ENCODE measurements at places on chromosomes 1 and 21.

- DNase-seq, result no peak
Observed at GRCh38 chr1:66399888-66400529, 133.9 kb upstream of the SGIP1 start.

GRCh38 chr1:196461521-196461920, 146.7 kb downstream of the KCNT2 start:
- no peak for DNase-seq

DNA sequence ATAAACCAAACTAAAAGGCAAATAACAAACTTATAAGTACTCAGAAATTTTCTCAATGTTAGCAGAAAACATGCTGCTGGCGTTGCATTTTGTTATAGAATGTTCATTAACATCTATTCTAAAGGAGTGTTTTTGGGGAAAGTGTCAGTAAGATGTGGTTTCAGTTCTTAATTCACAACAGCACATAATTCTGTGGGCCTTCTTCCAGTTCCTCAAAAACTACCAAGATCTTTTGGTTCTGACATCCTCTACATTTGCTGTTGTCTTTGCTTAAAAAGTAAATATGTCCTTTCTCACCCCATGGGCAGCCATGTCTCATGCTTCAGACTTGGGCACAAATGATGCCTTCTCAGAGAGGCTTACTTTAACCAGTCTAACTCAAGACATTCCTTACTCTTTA, 152.5 kb downstream of the CDC7 start:
- DNase-seq, result no peak

GRCh38 chr1:193973428-193973827, 787.0 kb upstream of the B3GALT2 start:
- DNase-seq, result no peak

- no peak for DNase-seq
Observed at GRCh38 chr1:110816945-110817344, 56.0 kb upstream of the CD53 start.

DNA sequence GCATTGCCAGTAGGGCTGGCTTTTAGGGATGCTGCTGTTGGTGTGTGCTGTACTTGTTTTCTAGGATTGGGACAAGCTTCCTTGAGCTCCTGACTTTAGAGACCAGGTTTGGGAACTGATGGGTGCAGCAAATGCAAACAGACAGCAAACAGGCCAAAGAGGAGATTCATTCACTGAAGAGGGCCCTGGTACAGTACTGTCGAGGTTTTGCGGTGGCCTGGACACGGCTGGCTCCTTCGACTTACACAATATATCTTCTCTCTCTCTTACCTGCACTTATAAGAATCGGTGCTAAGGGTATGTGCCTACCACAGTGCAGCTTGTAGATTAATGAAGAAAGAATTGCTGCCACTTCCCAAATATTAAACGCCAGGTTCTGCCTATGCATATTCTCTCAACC, 44.6 kb downstream of the ATP1A1 start:
- DNase-seq, result no peak

DNA sequence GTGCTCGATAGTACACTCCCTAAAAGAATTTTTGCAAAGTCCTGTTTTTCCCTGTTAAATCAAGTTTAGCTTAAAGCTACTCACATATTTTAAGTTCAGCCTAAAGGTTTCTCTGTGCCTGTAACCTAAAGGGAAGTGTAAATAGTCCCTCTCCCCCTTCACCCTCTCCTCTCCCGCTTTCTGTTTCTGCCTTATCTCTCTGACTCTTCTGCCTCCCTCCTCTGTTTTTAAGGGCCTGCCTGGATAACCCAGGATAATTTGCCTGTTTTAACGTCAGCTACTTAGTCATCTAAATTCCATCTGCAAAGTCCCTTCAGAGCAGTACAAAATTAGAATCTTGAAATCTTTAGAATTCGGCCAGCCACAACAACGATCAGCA, 92.6 kb downstream of the NID1 start:
- no peak for DNase-seq

GRCh38 chr1:178962853-178963711, 62.6 kb upstream of the FAM20B start:
- DNase-seq, result no peak

- DNase-seq, result no peak
Observed at GRCh38 chr21:43825936-43826622, 36.7 kb downstream of the RRP1 start.

DNA sequence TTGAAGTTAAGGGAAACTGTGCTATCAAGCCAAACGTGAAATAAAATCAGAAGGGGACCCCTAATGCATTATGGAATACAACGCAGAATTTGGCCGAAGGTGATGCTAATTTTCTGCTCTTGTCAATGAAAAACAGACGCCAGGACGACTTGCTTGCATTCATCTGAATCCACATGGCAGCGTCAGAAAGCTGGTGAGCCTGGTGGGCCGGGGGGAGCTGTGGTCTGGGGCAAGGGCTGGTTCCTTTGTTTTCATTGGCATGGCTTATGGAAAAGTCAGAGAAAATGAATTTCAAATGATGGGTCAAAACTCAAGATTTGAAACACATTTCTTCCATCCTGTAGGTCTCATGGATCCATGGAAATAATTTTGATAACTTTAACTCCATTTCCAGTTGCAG, 86.4 kb upstream of the RUNX1 start:
- DNase-seq, result no peak

GRCh38 chr1:35431173-35431599, 126.0 kb downstream of the KIAA0319L start:
- no peak for DNase-seq

DNA sequence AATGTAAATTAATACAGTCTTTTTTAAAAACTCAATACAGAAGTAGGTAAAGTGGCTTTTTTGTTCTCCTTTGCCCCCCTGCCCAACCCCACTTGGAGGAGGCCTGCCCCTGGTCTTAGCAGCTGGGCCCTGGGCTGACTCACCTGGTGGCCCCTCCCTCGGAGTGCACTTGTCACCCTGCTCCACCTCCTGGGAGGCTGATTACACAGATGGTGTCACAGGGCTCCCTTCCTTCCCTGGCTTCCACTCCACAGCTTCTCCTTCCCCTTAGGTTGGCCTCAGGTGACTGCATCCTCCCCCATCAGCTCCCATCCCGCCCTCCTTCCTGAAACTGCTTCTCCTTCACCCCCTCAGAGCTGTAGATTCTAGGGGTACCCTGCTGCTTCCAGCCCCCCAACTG, 11.7 kb upstream of the CAPN9 start:
- no peak for DNase-seq

GRCh38 chr1:43043695-43044094, 85.0 kb upstream of the SLC2A1 start:
- no peak for DNase-seq

DNA sequence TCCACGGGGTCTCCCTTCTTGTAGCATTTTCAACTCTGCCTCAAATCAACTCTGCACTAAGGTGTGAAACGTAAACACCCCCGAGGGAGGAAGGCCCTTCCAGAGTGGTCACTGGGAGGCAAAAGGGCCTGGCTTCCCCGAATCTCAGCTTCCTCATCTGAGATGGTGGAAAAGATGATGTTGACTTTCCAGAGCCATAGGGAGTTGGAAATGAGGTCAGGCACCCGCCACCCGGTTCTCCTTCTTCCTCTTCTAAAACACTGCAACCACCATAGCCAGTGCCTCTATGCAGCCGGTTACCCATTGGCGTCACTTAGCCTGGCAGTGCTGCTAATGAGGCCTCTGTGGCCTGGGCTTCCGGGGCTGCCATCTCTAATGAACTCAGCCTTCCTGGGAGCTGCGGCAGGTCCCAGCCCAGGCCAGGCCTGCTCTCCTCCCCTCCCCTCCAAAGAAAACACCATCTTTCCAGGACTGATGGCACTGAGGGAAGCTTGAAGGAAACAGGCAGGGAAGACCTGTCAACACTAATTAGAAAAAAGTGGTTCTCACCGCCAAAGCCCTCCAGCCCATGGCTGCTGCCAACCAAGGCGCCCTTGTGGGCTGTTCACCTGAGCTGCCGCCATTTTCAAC, 175.0 kb downstream of the KAZN start:
- DNase-seq, result no peak

- DNase-seq, result no peak
Observed at GRCh38 chr1:184867866-184868689, 106.2 kb downstream of the NIBAN1 start.

GRCh38 chr1:154552036-154552435, 6.4 kb downstream of the UBE2Q1 start:
- DNase-seq, result no peak

DNA sequence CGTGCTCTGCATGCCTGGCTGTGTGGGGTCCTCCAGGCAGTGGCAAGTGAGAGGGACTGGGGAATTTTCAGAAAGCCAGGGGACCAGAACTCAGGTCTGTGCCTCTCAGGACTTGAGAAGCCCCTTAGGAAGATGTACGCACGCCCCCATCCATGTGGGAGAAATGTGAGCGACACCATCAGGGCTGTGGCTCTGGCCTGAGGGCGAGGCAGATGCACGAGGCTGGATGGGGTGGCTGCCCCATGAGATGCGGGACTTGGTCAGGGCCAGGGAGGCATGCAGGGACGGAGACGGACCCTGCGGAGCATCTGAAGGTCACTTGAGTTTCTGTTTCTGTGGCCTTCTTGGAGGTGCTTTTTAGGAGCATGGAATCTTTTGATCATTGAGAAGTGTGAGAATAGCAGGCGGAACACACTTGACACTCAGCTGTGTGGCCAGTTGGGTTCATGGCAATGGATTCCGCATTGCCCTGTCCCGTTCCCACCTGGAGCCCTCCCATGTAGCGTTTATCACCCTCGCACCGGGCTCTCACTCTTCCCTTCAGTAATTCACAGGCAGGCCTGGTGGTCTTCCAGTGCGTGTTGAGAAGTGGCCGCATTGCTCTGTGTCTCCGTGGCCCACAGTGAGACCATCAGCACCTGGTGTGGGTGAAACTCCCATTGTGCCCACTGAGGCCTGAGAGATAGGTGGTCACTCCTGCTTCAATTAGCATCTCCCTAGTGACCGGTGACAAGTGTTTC, 30.7 kb upstream of the ACTRT2 start:
- no peak for DNase-seq

GRCh38 chr1:54390655-54391054, 15.5 kb downstream of the SSBP3 start:
- no peak for DNase-seq

- DNase-seq, result no peak
Observed at GRCh38 chr1:104702731-104703130, 953.0 kb downstream of the AMY1C start.

Measured in NT2/D1 (cell line).